Neural progenitor cell (in vitro differentiated cells): ENCODE measurements at places on chromosomes 12 and 14.

DNA sequence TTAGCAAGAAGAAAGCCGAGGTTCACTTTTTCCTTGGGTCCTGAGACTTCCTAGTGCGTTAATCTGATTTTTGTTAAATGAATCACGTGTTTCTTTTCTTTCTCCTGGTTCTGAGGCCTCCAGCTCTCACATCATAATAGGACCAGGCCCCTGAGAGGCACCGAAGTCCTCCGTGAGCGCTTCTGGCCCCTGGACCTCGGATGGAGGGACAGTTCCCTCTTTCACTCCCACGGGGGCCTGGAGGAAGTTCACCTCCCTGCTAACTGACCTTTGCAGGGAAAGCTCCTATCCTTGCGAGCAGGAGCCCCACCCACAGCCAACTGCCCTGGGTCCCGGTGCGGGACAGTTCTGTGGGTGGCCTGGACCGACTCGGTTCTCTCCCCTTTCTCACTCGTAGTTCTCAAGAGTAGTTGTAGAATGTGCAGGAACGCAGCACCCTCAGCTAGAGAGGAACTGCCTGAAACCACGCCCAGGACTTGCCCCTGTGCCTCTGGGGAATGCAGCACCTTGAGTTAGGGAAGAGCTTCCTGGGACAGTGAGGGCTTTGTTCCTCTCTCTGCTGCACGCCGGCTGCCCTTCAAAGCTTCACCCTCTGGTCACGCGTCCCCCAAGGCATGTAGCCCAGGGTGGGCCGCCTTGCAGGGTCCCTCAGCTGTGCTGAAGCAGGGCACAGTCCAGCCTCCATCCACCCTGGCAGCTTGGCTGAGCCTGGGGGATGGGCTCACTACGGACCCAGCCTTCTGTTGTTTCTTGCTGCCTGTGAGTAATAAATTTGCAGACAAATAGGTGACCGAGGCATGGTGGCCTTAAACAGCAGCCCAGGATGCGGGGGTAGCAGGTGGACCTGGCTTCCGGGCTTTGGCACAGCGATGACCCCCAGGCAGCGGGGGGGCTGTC is 264.6 kb downstream of the ADGRD1 start:
- DNase-seq = peak; percentile 41

GRCh38 chr12:116827432-116827831 is 53.8 kb downstream of the HRK start:
- DNase-seq = no peak

- peak; percentile 2 for DNase-seq
These were observed 52.6 kb downstream of the SLCO1B3 start for GRCh38 chr12:20863056-20863455.

DNA sequence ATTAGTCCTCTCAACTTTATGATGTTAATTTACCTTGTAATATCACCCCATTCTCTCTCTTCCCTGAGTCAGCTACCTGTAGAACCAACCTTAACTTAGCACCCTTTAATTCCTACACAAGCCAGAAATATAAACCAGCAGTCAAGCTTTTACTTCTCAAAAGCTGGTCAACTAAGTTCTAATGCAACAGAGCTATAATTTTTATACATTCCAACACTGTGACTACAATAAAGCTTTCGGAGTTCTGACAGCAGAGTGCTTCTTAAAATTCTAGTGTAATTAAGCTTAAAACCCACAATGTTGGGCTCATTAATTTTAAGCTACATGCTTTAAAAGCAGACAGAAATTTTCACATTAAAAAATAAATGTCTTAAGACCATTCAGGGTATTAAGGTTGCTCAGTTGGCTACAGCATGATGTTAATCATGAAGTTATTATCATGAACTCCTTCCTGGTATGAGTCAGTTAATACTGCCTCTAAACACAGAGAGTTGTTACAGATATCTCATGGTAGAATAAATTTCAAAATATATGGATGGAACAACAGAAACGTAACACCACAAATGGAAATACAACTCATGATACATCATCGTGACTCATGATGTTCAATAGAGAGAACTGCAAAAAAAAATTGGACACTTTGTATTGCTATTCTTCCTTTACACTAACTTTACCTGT is 126.7 kb downstream of the EPS8 start:
- DNase-seq = no peak

GRCh38 chr12:105928436-105928835 is 210.3 kb downstream of the NUAK1 start:
- DNase-seq = no peak

GRCh38 chr12:131755305-131756113 is 44.6 kb downstream of the SFSWAP start:
- peak; percentile 45 for DNase-seq

GRCh38 chr12:92928421-92928961 is 604 bp downstream of the EEA1 start:
- DNase-seq = no peak
